ENCODE measurements at places on chromosomes 13 and 19.

DNA sequence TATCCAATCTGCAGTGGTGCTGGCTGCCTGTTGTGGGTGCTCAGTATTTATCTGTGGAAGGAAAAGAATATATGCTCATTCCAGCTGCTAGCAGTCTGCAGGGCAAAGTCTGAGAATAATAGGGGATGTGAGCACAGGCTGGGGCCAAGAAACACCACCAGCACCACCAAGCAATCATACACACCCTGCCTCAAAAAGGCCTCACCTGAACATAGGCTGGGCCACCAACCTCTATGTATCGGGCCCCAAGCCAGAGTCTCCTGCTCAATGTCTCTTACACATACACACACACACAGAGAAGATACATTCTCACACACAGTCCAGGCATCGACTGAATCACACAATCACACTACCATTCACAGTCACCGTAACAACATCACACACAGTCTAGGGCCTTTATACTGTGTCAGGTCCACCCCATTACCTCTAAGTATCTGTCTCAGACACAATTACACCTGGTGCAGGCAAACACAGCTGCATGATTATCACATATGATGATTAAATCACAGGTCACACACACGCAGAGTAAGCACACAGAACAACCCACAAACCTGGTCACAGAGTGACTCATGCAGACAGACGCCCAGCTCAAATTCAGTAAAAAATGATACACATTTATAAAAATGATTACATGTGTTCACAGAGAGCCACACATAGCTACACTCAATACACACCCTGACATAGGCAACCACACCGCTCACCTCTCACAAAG is 1.3 kb upstream of the ZSCAN22 start:
- DNase-seq = no peak

DNA sequence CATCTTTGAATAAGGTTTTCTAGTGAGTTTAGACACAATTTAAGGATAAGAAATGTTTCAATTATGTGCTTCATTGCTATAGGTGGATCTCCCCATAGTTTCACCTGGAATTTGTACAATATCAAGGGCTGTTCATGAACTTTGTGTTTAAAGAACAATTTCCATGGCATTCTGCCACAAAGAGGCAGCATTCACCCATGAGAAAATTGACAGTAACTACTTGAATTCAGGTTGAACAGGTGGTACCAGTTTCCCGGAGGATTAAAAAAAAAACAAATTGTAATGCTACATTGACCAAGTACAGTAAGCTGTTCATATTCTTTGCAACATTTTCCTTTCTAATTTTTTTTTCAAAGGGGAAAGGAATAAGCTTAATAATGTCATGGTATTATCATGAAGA is 9.1 kb downstream of the SLITRK5 start:
- peak; percentile 41 for DNase-seq

DNA sequence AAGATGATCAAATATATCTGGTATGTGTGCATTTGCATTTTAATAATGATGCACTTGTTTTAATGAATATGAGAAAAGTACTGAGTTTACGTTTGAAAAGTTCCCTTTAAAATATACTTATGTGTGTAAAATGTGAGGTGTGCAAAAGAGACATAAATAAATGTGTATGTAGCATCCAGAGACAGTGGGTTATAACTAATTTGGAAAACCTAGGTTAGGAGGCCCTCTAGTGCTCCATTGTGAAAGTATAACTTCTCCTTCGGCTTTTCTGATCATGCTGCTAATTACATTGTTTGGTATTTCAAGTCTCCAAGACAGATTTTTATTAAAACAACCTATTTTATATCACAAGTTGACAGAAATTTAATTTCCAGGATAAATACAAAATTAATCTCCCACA is 30.1 kb downstream of the SCEL start:
- peak; percentile 65 for DNase-seq

DNA sequence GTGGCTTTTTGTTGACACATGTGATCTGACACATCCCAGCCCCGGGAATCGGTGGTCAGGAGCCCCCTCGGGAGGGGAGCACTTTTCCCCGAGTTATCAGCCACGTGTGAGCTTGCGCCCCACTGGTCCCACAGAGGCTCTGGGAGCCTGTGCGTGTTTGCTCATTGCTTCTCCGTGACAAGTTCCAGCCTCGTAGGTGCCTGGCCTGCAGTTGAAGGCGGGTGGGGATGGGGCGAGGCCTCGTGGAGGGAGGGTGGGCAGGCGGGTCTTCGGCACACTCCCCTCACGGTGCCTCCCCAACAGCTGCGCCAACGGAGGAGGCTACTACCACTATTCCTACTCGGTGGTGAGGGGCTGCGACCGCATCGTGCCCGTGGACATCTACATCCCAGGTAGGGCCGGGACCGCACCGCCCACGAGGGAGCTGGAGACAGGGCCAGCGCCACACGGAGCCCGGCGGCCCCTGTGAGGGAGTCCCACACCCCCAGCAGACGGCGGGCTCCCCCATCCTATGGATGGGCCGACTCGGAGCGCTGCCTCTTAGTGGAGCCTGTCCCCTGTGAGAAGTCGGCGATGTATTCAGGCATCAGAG is 8.3 kb downstream of the GAMT start:
- no peak for DNase-seq

GRCh38 chr19:10333758-10334587 is 644 bp upstream of the RAVER1 start:
- DNase-seq = peak; percentile 24

GRCh38 chr13:49604570-49604969 is 19.2 kb upstream of the RCBTB1 start:
- no peak for DNase-seq

GRCh38 chr19:5913739-5914357 is at the start of gene CAPS:
Gene CAPS, plus strand, starts transcription at chr19:5914254. Its CDS starts 153 bp downstream, at chr19:5914407.
- no peak for DNase-seq

GRCh38 chr13:19657872-19658591 is 24.6 kb downstream of the MPHOSPH8 start:
- DNase-seq = no peak

DNA sequence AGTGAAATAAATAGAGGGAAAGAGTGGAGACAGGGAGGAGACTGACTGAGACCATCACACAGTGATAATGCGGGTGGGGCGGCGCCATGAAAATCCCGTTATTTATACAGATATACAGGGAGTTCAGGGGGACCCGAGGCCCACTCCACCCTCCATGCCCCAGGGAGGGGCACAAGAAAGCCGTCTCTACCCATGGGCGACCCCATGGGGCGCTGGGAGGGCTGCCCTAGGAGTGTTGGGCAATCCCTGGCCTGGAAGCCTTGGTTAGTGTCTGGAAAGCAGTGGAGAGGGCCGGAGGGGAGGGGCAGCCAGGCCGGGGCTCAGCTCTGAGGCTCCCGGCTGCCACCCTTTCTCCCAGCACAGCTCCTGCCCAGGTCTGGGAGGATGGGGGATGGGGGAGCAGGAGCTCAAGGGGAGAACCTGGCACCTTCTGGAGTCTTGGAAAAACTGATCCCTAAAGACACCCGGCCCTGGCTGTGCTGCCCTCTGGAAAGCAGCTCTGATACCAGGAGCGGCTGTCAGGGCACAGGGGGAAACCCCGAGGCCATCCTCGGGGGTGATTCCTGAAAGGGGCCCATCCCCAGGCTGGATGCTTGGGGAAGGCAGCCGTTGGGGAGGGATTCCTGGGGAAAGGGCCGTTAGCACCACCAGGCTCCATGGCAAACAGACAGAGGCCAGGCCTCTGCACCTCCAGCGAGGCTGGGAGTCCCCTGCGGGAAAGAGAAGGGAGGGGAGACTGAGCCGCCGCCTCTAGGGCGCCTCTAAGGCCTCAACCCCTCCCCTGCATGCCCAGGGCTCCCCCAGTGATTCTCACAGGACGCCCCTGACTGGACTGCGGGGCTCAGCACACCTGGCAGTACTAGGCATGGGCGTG is 3.0 kb upstream of the PRKD2 start:
- no peak for DNase-seq

- no peak for DNase-seq
Observed at GRCh38 chr13:111407381-111408131, 87.1 kb downstream of the TEX29 start.

GRCh38 chr13:75146436-75146835 is 335.5 kb downstream of the TBC1D4 start:
- DNase-seq = no peak

- DNase-seq = no peak
Observed at GRCh38 chr13:93547886-93548285, 321.3 kb downstream of the GPC6 start.

GRCh38 chr13:98447881-98448641 is 128.8 kb downstream of the STK24 start:
- DNase-seq = peak; percentile 59

GRCh38 chr13:86922936-86923335 is 748.2 kb upstream of the SLITRK5 start:
- no peak for DNase-seq

DNA sequence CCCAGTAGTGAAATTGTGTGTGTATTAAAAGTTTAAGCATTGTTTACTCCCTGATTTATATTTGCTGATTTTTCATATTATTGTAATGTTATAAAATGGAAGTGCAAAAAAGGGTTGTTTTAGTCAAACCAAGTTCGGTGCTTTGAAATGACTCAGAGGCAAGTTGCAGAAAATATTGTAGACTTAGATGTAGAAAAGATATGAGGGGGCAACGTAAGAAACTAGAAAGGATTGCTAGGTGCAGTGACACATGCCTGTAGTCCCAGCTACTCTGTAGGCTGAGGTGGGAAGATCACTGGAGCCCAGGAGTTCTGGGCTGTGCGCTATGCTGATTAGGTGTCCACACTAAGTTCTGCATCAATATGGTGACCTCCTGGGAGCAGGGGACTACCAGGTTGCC is 16.1 kb upstream of the LPAR6 start:
- no peak for DNase-seq

DNA sequence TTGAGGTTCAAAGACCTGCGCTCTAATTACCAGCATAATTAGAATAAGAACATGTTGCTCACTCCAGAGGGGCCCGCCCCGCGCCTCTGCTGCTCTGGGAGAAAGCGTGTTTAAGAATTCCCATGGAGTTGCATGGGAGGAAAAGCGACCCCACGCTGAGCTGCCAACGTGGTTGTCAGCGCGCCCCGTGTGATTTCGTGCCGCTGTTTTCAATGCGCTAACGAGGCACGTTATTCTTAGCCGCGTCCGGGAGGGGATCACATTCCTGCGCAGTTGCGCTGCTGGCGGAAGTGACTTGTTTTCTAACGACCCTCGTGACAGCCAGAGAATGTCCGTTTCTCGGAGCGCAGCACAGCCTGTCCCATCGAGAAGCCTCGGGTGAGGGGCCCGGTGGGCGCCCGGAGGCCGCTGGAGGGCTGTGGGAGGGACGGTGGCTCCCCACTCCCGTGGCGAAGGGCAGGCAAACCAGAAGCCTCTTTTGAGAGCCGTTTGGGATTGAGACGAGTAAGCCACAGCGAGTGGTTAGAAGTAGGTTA is 173.8 kb upstream of the SOX1 start:
- no peak for DNase-seq

DNA sequence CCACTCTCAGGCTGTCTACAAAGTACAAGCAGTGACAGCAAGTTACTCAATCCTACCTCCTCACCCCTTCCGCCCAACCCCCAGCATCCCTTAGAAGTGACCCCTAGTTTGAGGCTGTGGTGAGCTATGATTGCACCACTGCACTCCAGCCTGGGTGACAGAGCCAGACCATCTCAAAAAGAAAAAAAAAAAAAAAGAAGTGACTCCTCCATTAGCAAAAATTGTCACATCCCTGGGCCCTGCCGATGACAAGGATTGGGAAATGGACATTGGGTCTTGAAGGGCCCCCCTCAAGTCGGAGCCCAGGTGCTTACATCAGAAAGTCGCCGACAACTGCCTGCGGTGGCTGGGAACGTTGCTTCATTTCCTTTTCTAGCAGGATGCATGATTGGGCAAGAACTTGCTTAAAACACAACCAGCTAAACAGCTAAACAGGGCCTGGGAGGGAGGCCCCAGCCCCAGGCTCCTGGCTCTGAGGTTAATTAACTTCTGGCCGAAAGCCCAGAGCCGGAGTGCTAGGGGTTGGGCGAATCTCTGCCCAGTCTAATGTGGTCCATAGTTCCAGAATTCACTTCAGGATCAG is 15.3 kb downstream of the RAB3D start:
- peak; percentile 80 for DNase-seq

DNA sequence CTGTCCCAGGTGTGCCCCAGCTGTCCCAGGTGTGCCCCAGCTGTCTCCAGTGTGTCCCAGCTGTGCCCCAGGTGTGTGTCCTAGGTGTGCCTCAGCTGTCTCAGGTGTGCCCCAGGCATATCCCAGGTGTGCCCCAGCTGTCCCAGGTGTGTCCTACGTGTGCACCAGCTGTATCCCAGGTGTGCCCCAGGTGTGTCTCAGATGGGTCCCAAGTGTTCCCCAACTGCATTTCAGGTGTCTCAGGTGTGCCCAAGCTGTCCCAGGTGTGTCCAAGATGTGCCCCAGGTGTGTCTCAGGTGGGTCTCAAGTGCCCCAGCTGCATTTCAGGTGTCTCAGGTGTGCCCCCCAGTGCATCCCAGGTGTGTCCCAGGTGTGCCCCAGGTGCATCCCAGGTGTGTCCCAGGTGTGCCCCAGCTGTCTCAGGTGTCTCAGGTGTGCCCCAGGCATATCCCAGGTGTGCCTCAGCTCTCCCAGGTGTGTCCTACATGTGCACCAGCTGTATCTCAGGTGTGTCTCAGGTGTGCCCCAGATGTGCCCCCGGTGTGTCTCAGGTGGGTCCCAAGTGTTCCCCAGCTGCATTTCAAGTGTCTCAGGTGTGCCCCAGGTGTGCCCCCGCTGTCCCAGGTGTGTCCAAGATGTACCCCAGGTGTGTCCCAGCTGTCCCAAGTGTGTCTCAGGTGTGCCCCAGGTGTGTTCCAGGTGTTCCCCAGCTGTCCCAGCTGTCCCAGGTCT is 1.3 kb upstream of the GRK1 start:
- DNase-seq = no peak

DNA sequence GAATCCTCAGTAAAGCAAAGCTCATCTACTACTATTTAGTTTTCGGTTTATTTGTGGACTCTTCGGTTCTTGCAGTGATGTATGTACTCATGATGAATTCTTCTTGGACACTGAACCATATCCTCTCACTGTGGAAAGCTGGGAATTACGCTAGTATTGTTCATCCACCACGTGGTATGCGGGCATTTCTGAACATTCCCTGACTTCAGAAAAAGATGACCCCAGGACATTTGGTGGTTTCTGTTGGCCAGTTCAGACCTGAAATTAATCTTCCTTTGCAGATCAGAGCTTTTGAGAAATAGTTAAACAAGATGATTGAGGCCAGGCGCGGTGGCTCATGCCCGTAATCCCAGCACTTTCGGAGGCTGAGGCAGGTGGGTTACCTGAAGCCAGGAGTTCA is 25.3 kb upstream of the FBN3 start:
- no peak for DNase-seq

GRCh38 chr19:19552798-19553197 is 14.7 kb downstream of the CILP2 start:
- peak; percentile 31 for DNase-seq
